ENCODE measurements at places on chromosomes 3 and 15.

GRCh38 chr3:64848822-64849221 lies 161.0 kb upstream of the ADAMTS9 start:
- no peak for DNase-seq

DNA sequence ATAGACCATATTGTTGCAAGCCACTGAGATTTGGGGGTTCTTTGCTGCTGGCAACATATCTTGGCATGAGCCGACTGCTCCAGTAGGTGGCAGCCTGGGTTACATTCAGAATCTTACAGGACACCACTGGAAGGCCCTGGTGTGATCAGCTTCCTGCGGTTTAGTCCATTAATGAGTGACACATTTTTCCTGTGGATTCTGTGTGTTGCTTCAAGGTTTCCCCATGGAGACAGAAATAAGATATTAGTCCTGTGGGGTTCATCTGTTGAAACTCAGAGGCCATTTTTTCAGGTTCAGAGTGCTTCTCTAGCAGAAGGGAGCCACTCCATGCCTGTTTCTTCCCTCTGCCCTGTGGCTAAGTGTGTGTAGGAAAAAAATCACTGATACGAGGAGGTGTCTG lies 116.2 kb downstream of the MFSD1 start:
- DNase-seq, result no peak

GRCh38 chr3:102176333-102177050 lies 258.3 kb upstream of the ZPLD1 start:
- DNase-seq, result no peak

GRCh38 chr3:62378311-62378789 lies 5.0 kb upstream of the FEZF2 start:
- no peak for DNase-seq

- DNase-seq, result peak; percentile 96
Observed at GRCh38 chr3:14452740-14453710, 50.6 kb downstream of the SLC6A6 start.

DNA sequence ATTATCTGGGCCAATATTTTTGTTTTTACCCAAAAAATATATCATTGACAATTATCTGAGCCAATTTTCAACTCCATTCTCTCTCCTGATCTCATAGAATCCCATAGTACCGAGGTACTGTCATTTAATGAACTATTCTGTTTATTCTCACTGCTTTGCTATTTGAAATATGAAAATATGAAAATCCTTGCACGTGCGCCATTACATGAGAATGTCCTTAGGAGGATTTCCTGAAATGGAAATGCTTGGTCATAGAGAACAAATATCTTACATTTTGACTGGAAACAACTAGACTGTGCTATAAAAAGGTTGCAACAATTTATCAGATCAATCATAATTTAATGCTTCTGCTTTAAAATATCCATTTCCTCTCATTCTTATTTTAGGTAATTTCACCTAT lies 18.3 kb downstream of the FRMD4B start:
- DNase-seq, result no peak

DNA sequence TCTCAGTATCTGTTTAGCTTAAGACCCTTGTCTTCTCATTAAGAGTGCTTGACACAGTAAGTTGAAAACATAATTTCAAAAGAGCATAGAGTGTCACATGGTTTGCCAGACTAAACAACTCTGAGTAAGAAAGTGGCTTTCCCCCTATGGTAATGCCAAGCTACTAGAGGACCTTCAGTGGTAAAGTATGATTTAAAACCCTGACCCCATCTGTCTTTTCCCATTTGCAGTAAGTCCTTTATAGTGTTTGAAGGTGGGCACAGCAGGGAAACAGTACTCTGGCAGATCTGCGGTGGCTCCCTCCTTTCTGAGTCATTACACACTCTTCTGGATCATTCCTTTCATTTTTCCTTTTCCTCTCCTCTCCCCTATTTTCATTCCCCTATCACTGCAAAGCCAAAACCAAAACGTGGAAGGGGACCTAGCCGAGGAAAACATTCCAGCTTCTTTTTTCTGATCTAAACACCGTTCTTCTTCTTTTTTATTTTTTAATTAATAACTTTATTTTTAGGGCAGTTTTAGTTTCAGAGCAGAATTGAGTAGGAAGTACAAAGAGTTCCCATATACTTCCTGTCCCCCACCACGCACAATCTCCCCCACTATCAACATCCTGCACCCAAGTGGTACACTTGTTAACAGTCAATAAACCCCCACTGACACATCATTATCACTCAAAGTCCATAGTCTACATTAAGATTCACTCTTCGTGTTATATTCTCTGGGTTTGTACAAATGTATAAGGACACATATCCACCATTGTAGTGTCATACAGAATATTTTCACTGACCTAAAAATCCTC lies 74.7 kb downstream of the PPARG start:
- no peak for DNase-seq

DNA sequence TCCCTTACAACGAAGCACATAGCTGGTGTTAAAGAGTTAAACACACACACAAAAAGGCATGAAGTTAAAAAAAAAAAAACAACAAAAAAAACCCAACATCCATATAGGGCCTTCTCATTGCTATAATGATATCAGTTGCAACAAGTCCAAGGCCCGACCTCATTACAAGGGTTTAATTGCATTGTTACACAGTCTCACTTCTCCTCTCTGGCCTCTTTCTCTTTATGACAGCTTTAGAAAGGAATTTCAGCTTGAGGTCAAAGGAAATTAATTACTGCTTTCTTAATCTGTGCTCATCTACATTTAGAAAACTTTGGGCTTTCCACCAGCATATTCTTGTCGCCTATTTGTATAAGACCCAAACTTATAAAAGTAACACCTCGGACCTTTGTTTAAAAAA lies 342.1 kb downstream of the NR2F2 start:
- no peak for DNase-seq

- DNase-seq, result no peak
Observed at GRCh38 chr15:95407534-95407933, 923.0 kb upstream of the NR2F2 start.

- no peak for DNase-seq
Observed at GRCh38 chr3:127794402-127794801, 27.9 kb downstream of the MGLL start.

DNA sequence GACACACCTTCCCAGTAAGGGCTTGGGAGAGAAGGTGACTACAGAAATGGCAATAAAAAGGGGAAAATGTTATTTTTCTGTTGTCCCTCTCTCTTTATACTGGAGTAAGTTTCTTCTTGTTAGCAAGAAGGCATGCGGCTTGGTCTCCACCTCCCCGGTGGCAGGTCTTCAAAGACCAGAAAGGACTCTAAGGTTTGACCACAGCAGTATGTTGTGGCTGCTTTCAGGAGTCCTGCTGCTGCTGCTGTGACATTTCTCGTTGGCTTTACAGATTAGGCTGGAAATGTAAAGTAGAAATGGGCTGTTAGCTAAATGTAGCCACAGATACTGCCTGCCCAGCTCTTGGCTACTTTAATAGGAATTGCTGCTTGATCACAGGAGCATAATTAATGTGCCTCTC lies 175.8 kb upstream of the ZBTB20 start:
- no peak for DNase-seq

- DNase-seq, result no peak
Observed at GRCh38 chr3:141015481-141015880, 35.7 kb upstream of the SPSB4 start.

GRCh38 chr3:9986230-9986725 lies 363 bp downstream of the EMC3 start:
- DNase-seq, result no peak

- no peak for DNase-seq
Observed at GRCh38 chr3:116836286-116836685, 126.7 kb downstream of the TUSC7 start.

DNA sequence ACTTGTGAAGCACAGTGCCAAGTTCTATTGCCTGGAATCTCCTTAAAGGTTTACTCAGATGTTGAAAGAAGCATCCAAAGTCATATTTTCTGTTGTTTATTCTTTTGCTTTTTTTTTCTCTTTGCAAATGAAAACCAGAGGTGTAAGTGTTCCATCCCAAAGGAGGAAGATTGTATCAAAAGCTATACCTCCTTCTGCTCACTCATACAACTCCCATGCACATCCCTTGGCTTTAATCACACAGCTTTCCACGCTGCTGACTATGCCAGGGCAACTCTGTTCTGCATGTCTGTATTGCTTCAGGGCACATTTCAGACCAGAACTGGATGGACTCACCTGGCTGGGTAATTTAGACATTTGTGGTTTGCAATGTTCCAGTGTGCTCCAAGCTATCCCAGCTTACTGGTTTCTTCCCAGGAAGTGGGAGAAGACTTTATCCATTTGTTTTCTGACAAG lies 399.6 kb upstream of the TBL1XR1 start:
- DNase-seq, result no peak

DNA sequence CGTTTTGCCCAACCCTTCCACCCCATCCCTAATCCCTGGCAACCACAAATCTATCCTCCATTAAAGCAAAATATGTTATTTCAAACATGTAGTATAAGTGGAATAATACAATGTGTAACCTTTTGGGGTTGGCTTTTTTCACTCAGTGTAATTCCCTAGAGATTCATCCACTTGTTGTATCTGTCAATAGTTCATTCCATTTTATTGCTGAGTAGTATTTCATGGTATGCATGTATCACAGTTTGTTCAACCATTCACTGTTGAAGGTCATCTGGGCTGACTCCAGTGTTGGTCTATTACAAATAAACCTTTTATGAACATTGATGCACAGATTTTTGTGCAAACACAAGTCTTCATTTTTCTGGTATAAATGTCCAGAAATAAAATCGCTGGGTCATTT lies 38.8 kb downstream of the BSN start:
- DNase-seq, result no peak

- no peak for DNase-seq
Observed at GRCh38 chr3:62574266-62574898, 201.0 kb upstream of the FEZF2 start.

GRCh38 chr3:46293991-46294833 lies 52.0 kb downstream of the CCR3 start:
- DNase-seq, result no peak

DNA sequence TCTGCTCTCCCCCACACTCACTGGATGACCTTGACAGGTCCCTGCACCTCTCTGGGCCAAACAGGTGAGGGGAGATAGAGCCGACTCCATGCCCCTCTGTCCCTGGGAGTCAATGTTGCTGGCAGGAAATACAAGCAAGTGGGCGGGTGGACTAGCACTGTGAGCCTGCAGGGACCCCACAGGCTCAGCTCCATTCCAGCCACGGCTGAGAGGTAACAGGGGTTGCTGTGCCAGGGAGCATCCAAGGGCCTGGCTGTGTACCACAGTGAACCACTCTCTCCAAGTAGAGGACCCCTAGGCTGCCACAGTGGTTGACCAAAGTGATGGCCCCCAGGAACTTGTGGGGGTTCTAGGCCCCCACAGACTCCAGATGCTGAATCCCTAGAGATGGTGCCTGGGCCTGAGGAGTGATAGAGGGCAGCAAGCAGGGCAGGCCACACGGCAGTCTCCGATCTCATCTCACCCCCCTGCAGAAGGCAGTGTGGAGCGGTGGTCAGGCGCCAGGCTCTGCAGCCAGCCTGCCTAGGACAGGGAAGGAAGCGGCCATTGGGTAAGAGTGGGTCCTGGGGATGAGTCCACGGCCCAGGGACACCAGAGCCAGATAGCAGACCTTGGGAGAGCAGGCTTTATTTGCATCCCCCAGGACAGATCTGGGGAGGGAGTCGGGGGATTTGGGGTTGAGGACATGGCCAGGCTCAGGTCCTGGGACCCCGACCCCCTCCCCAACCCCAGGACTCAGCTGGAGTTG lies 3.2 kb downstream of the TNNC1 start:
- no peak for DNase-seq

DNA sequence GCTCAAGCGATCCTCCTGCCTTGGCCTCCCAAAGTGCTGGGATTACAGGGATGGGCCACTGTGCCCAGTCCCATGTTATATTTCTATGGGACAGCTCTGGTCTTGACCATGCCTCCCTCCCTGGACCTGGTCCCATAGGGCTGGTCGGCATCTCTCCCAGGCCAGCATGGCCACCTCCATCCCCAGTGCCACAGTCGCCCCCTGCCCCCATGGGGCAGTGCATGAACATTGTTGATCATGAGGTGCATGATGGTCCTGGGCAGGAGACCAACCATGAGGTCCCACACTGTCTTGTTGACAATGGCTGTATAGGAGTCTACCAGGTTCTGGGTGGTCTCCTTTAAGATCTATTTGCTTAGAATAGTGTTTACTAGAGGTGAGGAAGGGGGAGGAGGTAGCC lies 6.5 kb downstream of the RPS17 start:
- DNase-seq, result no peak

DNA sequence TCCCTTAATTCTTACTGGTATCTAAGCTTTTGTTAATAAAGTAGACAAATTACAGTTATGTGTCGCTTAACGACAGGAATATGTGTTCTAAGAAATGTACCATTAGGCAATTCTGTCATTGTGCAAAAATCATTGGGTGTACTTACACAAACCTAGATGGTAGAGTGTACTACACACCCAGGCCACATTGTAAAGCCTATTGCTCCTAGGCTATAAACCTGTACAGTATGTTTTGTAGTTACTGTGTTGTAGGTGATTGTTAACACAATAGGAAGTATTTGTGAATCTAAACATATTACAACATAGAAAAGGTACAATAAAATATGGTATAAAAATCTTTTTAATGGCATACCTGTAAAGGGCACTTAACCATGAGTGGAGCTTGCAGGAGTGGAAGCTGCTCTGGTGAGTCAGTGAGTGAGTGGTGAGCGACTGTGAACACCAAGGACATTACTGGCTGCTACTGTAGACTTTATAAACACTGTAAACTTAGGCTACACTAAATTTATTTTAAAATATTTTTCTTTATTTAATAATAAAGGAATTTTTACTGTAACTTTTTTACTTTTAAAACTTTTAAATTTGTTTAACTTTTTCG lies 47.4 kb downstream of the FSIP1 start:
- no peak for DNase-seq

DNA sequence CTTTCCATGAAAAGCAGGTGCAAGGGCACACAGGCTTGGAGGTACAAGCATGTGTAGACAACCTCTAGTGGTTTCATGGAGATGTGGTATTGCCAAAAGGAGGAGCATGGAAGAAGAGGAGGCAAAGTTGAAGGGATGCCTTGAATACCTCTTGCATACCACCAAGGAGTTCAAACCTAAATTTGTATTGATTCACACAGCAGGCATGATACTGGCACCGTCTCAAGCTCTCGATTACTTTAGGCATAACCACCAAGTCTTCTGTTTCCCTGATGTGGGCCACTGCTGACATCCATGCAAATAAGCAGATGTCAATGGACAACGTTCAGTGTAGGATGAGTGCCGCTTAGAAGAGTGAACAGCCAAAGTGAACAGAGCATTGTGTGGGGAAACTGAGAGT lies 87.1 kb downstream of the SCN11A start:
- DNase-seq, result no peak

DNA sequence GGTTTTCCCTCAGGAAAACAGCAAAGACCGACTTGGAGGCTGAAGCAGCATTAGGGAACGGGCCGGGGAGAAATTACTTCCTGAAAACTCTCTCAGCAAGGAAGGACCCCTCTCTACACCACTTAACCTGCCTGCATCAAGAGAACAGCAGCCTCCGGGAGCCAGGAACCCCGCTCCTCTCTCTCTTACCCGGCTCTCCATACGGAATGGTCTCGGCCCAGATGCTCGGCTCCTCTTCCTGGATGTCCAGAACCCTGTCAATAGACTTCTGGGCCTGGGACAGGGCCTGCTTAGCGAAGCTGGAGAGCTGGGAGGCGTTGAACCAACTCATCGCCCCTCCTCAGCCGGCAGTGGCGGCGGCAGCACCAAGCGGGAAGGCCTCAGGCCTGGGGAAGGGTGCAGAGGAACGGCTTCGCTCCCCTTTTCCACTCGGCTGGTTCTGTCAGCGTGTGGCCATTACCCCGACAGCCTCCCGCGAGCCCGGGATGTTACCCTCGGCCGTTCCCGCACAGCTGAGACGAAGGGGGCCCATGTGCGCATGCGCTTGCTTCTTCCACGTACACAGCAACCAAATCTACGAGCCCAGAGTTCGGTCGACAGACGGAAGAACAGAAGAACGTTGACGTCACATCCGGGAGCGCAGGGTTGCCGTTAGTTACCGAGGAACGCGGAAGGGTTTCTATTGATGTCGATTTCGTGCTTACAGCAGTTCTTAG lies at the start of gene TMF1:
Gene TMF1 (minus strand): TSS at position 578 of the 716 bp plus-strand sequence. CDS start 247 bp downstream, at position 331.
- peak; percentile 90 for DNase-seq
